ENCODE measurements at places on chromosomes 4 and X. TPM values are rescaled to one million over a fixed set of nuclear protein-coding genes. Genes with fewer than 3 reads are reported as not detected.

The MPC1L gene
- total RNA-seq = not detected

The ADH4 gene
- total RNA-seq = not detected

The PRMT9 gene
- total RNA-seq = 3.0 TPM

The BANK1 gene
- total RNA-seq = 1.3 TPM
